Uterus (tissue), 4 donors: ENCODE measurements at places on chromosomes 4 and X.

DNA sequence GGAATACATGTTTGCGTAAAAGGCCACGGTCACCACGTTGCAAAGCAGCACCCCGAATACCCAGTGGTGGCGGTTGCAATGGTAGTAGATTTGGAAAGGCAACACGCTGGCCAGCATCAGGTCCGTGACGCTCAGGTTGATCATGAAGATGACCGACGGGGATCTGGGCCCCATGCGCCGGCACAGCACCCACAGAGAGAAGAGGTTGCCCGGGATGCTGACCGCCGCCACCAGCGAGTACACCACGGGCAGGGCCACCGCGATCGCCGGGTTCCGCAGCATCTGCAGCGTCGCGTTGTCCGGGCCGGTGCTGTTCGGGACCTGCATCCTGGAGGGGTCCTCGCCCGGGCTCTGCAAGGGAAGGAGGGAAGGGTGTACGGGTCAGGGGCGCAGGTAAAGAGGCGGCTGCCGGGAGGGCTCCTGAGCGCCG lies 13.5 kb upstream of the ASMTL start:
- no peak for DNase-seq

DNA sequence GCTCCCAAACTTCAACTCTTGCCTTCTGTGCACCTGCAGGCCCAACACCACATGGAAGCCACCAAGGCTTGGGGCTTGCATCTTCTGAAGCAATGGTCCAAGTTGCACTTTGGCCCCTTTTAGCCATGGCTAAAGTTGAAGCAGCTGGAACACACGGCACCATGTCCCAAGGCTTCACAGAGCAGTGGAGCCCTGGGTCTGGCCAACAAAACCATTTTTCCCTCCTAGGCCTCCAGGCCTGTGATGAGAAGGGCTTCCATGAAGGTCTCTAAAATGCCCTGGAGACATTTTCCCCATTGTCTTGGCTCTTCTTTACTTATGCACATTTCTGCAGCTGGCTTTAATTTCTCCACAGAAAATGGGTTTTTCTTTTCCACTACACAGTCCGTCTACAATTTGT lies 61.3 kb upstream of the CYSLTR1 start:
- DNase-seq = no peak

DNA sequence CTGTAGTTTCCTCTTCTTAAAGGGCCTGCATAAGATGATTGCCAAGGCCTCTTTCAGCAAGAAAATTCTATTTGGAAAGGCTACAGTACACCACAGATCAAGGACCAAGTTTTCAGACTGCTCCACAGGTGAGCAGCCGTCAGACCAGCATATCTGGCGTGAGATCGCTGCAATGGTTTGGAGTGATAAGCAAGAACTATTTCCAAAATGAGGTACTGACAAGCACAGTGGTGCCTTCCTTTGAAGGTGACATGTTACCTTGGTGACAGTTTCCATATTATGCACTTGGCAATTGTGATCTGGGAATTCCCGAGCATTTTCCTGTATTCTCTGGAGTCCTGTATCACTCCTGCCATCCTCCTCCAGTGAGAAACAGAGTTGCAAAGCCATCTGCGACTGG lies 7.3 kb upstream of the TMEM150C start:
- DNase-seq = no peak

DNA sequence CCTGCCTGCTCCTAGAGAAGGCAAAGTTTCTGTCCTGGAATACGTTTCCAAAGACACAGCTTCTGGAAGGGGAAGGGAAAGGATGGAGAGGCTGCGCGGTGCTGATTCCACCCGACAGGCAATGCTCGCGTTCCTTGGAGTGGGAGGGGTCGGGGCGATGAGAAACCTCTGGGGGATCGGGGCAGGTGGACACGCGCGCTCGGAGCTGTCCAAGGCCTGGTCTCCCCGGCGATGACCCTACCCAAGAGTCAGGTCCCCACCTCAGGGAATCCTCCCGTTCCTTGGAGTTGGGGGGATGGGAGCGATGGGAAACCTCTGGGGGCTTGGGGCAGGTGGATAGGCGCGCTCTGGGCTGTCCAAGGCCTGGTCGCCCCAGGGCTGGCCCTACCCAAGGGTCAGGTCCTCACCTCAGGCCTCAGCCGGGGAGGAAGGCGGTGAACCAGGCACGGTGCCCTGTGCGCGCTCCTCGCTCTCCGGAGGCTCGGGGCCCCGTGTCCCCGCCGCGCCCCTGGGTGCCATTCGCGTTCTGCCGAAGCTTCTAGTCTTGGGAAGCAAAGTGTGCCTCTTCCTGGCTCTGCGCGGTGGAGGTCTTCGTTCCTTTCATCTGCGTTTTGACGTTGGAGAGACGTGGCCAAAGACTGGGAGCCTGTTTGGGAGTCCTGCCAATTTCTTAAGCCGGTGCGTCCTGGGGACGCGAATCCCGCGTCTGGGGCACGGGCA lies 10.6 kb upstream of the SHOX start:
- no peak for DNase-seq

GRCh38 chr4:5884796-5885195 lies 8.1 kb downstream of the CRMP1 start:
- no peak for DNase-seq

DNA sequence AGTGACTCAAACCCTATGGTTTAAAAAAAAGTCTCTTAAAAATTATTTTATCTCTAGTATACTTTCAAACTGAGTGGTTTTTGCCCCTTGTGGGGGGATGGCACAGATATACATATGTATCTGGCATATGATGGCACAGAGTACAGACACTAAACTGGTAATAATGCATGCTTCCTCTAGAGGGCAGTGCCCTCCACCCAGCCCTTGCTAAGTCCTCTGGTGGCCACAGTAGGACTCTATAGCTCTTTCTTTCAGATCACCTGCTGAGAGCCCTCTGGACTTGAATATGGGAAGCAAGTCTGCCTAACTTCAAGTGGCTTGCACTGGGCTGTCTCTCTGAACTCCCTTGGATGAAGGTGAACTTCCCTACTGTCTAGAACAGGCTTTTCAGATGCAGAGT lies 66.3 kb downstream of the TSPAN7 start:
- DNase-seq = no peak

- DNase-seq = no peak
Measured at GRCh38 chr4:184408021-184408683, 66.2 kb downstream of the IRF2 start.

GRCh38 chrX:118420462-118420861 lies 74.6 kb downstream of the WDR44 start:
- DNase-seq = no peak

DNA sequence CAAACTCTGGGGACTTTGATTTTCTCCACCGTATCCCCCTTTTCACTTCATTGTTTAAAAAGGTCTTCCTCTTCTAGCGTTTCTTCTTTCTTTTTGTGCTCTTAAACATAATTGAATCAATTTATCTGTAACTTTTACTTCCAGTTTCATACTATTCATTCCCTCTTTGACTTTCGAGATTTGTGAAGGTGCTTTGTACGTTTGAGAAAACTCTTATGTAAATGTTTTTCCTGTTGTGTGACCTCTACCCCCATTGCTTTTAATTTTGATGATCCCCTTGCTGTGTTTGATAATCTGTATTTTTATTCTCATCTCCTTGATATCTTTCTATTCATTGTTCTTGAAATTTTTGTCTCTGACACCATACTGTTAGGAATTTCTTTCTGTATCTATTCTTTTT lies 4.8 kb downstream of the USP38 start:
- no peak for DNase-seq

- DNase-seq = peak; percentile 68
Measured at GRCh38 chrX:150365051-150365989, 2.2 kb downstream of the MAMLD1 start.

GRCh38 chr4:47413521-47413920 lies 50.0 kb downstream of the COMMD8 start:
- DNase-seq = no peak

DNA sequence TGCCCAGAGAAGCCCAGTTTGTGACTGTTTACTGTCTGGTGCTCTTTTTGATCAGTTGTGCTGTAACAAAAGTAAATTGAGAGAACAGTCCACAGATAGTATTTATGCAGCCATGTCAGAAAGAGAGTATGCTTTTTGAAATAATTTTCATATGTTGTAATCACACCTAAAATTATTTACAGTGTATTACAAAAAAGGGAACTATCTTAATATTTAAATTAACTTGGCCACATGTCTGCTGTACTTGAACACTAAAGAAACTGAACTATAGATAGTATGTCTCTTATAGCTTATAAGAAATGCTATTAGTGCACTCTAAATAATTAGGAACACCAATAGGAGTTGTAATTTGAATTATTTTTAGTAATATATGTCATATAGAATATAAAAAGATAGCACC lies 30.2 kb downstream of the KIAA0232 start:
- no peak for DNase-seq

- no peak for DNase-seq
Measured at GRCh38 chr4:188400451-188400850, 261.2 kb downstream of the TRIML1 start.

- DNase-seq = peak; percentile 76
Measured at GRCh38 chrX:12210196-12210815, 72.0 kb downstream of the FRMPD4 start.

DNA sequence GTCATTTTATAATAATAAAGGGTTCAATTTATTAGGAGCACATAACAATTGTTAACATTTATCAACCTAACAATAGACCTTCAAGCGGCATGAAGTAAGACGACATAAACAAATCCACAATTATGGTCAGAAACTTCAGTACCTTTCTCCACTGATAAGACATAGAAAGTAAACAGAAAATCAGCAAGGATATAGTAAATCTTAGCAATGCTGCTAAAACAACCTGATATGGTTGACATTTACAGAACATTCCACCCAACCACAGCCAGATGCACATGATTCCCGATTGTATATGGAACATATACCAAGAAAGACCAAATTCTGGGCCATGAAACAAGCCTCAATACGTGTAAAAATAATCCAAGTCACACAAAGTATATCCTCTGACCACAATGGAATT lies 71.3 kb downstream of the ZFYVE28 start:
- DNase-seq = no peak

GRCh38 chr4:100417565-100417964 lies 100.3 kb downstream of the EMCN start:
- no peak for DNase-seq

DNA sequence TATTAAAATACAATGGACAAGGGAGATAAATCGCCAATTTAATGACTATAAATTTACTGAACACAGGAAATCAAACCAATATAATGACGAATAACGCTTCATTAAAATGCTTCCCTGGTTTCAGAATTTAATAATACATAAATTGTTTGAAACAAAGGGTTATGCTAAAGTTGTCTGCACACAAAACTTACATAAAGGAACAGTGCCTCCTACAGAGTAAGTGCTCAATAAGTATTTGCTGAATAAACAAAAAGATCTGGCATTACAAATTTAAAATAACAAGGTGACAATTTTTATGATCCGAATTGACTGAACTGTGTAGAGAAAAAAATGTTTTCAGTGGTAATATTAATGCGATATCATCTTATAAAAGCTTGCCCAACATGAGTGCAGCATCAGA lies 69.6 kb downstream of the NOCT start:
- no peak for DNase-seq

GRCh38 chr4:41158274-41158673 lies 56.1 kb downstream of the APBB2 start:
- DNase-seq = no peak

DNA sequence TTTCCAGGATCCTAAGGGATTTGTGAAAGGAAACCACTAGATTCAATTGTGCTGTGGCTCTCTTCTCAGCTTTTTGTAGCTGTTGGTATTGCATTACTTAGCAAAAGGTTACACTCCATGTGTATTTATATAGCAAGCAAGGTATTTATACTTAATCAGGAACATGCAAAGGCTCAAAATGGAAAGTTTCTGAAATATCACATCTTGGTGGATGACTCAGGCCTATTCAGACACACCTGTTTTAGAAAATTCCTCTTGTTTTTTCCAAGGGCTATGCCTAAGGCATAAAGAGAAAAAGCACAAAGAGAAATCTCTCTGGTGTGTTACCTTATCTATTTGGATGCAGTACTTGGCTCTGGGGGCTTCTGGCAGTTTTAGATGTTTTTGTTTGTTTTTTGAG lies 144.4 kb upstream of the GALNT7 start:
- DNase-seq = no peak

DNA sequence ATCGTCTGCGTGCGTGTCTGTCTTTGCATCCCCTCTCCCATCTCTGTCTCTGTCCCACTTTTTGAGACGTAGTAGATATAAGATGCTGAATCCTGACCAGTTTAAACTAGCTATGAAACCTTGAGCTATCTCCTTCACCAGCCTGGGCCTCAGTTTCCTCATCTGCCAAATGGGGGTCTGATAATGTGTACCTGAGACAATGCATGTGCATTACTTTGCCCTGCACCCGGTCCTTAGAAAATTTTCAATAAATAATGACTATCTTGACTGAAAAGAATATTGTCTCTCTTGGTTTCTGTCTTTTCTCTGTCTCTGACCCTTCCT lies 602 bp downstream of the KANTR start:
- DNase-seq = no peak

DNA sequence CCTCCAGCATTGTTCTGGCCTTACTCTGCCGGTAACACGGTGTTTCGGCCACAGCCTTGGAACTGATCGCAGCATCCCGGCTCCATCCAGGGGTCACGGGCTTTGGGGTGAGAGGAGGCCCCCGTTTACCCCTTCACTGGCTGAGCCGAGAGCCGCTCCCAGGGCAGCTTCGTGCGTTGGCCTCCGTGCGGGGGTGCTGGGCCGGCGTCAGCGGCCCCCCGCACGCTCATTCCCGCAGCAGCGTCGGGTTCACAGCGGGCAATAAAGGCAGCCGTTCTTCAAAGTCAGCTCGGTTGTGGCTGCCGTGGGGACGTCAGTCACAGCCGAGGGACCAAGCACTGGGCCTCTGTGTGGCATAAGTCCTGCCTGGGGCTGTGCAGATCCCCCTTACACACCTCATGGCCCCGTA lies 25.3 kb upstream of the PLCXD1 start:
- DNase-seq = no peak

DNA sequence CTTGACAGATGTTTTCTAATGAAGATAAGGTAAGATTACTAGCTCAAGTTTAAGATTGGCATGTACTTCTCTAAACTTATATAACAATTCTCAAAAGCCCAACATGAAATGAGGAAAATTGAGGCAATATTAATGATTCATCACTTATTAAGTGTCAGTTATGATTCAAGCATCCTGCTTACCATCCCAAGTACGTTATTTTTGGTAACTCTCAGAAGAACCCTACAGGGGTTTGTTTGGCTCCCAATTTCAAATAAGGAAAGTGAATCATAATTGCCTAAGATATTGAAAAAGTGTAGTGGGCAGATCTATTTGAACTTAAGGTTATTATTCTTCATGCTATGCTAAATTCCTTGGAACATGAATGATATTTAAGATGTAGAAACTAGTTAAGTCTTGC lies 387.9 kb upstream of the TENM3 start:
- no peak for DNase-seq

- DNase-seq = no peak
Measured at GRCh38 chrX:27598312-27598711, 8.2 kb downstream of the DCAF8L2 start.
